ENCODE measurements at places on chromosomes 3 and 15. TPM values are rescaled to one million over a fixed set of nuclear protein-coding genes. Genes with fewer than 3 reads are reported as not detected.

GRCh38 chr3:52084216-52084945 is 28.0 kb upstream of the DUSP7 start:
- no peak for DNase-seq

GRCh38 chr3:12188328-12188648 is 29.6 kb upstream of the TIMP4 start:
- DNase-seq: no peak

- DNase-seq: no peak
Measured at GRCh38 chr15:40899536-40900207, 5.4 kb downstream of the VPS18 start.

DNA sequence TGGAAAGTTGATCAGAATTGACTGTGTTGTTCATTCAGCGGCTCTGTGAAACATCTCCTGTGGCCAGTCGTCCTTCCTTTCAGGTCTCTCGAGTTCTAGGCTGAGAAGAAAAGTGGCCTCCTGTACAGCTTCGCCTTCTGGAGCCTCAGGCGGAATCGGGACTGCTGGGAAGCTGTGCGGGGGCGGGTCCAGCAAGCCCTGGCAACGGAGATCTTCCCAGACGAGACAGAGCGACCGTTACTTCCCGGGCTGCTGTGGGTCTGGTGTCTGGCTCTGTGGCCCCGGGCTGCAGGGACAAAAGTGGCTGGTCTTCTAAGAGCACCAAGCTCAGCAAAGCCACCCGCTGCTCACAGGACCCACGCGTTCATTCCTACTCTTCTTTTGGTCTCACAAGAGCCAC is 88.6 kb upstream of the CACNA2D3 start:
- no peak for DNase-seq

- no peak for DNase-seq
Measured at GRCh38 chr3:194139071-194139813, 3.3 kb downstream of the HES1 start.

- DNase-seq: peak; percentile 75
Measured at GRCh38 chr15:89828281-89829145, 13.9 kb upstream of the ANPEP start.

GRCh38 chr3:172140499-172141391 is 101.4 kb downstream of the FNDC3B start:
- DNase-seq: no peak

DNA sequence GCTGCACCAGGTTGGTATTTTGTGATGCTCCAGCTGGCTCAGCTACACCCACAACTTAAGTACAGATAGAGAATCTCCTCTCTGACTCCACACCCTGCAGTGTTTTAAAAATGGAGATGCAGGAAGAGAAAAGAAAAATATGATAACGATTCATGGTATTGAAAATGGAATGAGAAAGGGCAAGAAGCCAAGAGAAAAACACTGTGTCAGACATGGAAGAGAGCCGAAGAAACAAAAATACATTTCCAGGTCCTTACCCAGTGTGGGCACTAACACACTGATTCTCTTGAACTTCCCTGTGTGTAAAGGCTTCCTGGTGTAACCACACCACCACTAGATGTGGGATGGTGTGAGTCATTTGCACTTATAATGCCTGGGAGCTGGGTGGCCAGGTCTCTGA is 93.1 kb downstream of the GMPS start:
- no peak for DNase-seq

DNA sequence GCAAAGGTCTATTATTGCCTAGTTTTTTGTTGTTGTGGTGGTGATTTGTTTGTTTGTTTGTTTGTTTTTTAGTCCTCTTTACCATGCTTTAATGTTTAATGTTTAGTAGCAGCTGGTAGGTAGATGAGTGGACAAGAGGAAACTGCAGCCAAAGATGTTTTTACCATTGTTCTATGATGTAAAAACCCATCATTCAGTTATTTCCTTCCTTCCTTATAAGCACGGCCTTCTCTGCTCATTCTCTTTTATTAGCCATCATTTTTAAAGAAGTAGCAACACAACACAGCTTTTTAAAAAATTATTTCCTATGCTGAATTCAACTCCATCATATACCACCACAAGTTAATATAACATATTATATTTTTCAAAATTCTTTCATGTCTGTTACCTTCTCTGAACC is 58.5 kb upstream of the BOC start:
- no peak for DNase-seq

GRCh38 chr3:50519471-50520089 is 16.1 kb upstream of the CACNA2D2 start:
- peak; percentile 71 for DNase-seq

GRCh38 chr15:69616558-69616957 is 163.9 kb downstream of the RPLP1 start:
- peak; percentile 1 for DNase-seq

- DNase-seq: no peak
Measured at GRCh38 chr3:103963599-103963998, 1403.1 kb upstream of the ALCAM start.

GRCh38 chr3:4351872-4352271 is 48.7 kb downstream of the SETMAR start:
- DNase-seq: no peak

- no peak for DNase-seq
Measured at GRCh38 chr3:178186666-178187065, 349.6 kb upstream of the KCNMB2 start.

DNA sequence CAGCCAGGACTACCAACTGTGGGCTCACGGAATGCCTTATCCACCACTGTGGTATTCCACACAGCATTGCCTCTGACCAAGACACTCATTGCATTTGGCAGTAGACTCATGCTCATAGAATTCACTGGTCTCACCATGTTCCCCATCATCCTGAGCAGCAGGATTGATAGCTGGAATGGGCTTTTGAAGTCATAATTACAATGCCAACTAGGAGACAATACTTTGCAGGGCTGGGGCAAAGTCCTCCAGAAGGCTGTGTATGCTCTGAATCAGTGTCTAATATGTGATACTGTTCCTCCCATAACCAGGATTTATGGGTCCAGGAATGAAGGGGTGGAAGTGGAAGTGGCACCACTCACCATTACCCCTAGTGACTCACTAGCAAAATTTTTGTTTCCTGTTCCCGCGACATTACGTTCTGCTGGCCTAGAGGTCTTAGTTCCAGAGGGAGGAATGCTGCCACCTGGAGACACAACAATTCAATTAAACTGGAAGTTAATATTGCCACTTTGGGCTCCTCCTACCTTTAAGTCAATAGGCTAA is 58.6 kb upstream of the CCDC80 start:
- no peak for DNase-seq

GRCh38 chr3:103337179-103337845 is 902.5 kb downstream of the ZPLD1 start:
- no peak for DNase-seq

DNA sequence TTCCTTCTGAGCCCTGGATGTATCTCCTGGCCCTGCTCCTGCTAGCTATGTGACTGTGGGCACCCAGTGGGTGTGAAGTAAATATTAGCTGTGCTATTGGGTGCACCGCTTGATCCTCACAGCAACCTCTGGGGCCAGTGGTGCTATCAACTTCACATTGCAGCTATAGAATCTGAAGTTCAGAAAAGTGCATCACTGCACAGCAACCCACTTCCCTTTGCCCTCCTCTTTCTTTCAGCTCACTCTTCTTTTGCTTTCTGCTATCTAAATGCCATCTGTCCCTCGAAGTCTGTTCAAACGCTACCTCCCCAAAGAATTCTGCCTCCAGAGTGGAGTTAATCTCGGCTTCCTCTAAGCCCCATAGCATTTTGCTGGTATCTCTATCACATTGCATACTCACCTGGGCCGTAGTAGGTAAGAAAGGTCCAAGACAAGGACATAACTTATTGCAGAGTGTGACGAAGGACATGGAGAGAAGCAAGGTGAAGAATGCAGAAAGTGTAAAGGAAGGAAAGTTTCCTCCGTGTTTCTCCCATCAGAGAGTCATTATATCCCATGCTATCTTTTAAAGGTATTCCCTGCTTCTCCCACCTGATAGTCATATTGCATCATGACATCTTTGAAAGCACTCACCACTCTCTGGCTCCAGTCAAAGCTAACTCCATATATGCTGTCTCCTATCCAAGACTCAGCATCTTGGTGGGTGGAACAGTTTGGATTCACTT is 57.1 kb upstream of the BCL6 start:
- DNase-seq: no peak

- no peak for DNase-seq
Measured at GRCh38 chr3:37934631-37935289, 55.8 kb upstream of the VILL start.

- no peak for DNase-seq
Measured at GRCh38 chr3:118476885-118477618, 557.6 kb downstream of the IGSF11 start.

- no peak for DNase-seq
Measured at GRCh38 chr15:96350934-96351724, 20.6 kb downstream of the NR2F2 start.

- no peak for DNase-seq
Measured at GRCh38 chr3:15291589-15292541, 40.5 kb downstream of the SH3BP5 start.

GRCh38 chr3:156617781-156618180 is 56.6 kb upstream of the TIPARP start:
- DNase-seq: no peak

DNA sequence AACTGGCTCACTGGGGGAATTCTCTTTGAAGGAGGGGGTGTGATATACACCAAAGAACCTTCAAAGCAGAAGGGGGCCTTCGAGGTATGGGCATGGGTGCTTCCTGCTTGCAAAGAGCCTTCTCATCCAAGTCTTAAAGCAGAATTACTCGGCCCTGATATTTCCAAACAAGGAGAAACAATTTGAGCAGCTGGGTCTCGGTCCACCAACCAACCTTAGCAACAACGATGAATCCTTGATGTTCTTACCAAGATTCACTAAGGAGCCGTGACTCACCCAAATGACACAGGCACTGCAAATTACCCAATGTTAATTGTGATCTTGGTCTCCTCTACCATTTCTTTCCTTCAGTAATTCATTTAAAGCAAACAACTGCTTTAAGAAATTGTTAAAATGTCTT is 7.7 kb downstream of the HOMER2 start:
- no peak for DNase-seq

- DNase-seq: no peak
Measured at GRCh38 chr15:61133361-61133760, 95.7 kb downstream of the RORA start.

- DNase-seq: no peak
Measured at GRCh38 chr3:127884041-127884440, 31.0 kb upstream of the KBTBD12 start.

GRCh38 chr3:183317886-183318865 is 65.1 kb downstream of the B3GNT5 start:
- DNase-seq: no peak

GRCh38 chr3:42195879-42196330 is 70.1 kb downstream of the CCK start:
- DNase-seq: no peak

DNA sequence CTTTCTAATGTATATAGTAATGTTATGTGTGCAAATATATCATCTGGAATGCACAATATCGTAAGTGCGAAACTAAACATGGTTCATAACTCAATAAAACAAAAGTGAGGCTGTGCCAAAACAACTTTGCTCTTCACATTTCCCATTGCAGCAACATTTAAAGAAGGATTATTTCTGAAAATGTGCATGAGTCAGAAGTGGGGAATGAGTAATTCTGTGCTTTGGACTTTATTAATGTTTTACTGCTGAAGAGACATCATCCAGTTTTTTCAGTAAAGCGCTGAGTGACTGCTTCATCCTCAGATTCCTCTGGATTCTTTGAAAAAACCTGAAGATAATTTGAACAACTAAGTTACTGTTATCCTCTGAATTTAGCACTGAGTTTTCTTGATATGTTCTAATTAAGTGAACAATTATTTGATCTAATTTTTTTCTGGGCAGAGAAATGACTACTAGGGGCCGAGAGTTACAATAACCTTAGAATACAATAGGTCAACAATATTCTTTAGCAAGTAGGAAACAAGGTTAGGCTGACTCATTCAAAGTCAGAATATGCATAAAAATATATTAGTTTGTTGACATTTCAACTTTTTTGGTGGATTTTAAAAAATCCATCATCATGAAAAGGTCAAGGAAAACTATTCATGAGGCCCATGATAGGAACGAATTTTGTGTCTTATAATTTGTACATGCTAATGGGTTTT is 20.0 kb upstream of the PLCL2 start:
- no peak for DNase-seq

DNA sequence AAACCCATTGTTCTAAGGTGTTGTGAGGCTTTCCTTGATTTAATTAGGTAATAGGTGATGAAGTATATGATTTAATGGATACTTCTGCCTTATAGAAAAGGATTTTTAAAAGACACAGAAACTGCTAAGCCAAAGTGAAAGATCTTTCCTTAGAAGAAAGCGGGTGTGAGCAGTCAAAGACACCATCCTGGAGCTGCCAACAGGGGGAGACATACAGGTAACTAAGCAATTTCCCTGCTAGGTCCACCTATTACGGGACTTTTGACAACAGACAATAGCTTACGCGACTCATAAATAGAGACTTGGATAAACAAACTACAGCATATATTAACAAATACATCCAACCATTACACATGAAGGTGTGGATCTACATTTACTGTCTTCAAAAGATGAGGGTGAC is 669.5 kb downstream of the SQOR start:
- DNase-seq: no peak

DNA sequence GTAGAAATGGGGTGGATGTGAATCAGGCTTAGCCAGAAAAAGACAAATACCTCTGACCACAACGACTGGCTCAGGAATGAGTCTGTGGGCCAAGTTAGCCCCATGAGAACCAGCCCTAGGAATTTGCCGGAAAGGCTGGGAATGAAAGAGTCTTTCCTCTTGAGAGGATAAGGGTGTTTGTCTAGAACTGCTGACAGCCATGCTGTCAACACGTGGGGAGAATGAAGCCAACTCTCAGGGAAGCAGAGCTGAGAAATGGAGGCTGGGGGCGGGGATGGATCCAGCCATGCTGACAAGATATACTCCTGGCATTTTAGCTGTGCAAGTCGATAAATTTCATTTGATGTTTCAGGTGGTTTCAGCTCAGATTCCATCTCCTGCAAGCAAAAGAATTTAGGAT is 10.6 kb upstream of the SLC6A1 start:
- no peak for DNase-seq

ADAMTS17 gene
- total RNA-seq: 4.4 TPM

TGFBR2 gene
- total RNA-seq: 210 TPM

NMNAT3 gene
- total RNA-seq: 11.0 TPM

GOLGA8G gene
- total RNA-seq: not detected

PIERCE2 gene
- total RNA-seq: 1.6 TPM

NR1I2 gene
- total RNA-seq: 0.82 TPM

TUSC7 gene
- not detected for total RNA-seq

GCSAM gene
- total RNA-seq: 0.12 TPM

GOLGA8T gene
- 0.44 TPM for total RNA-seq

ZMAT3 gene
- 12.6 TPM for total RNA-seq

CASR gene
- total RNA-seq: not detected

TNK2 gene
- total RNA-seq: 38.6 TPM

NOX5 gene
- 0.19 TPM for total RNA-seq

KLHL6 gene
- total RNA-seq: 0.41 TPM

PLSCR1 gene
- 42.7 TPM for total RNA-seq

CHRFAM7A gene
- 0.43 TPM for total RNA-seq

GP5 gene
- 0.08 TPM for total RNA-seq

OSTN gene
- total RNA-seq: 0.22 TPM

GOLGA6L4 gene
- 0.94 TPM for total RNA-seq
